Suppressor macrophage treated with lipopolysaccharide for 4 hours (primary cell): ENCODE measurements at places on chromosomes 4 and X.

DNA sequence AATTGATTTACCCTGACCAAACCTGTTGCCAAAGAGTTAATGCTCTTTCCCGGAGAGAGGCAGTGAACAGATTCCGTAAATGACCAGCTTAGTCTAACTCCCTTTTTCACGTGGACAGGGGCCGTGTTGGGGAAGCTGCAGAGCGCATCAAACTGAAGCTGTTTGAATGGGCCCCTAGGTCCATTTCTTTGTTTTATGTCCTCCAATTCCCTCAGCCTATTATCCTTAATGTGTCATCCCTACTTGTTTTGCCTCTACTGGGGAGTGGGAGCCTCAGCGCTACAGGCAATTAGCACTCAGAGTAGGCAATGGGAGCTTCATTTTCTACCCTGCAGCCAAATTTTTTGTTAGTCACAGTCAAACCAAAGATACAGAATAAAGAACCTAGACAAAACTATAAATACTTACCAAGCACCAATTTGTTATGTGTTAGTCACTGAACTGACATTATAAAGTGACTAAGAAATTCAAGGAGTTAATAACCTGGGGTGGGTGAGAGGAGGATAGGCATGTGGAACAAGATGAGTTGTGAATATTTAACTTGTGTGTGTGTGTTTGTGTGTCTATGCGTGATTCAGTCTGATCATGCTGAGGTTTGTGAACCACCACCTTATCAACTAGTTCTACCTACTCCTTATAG lies 417.4 kb downstream of the PACRGL start:
- DNase-seq, result no peak

- no peak for DNase-seq
These were observed 59.7 kb downstream of the HADH start for GRCh38 chr4:108049406-108049805.

DNA sequence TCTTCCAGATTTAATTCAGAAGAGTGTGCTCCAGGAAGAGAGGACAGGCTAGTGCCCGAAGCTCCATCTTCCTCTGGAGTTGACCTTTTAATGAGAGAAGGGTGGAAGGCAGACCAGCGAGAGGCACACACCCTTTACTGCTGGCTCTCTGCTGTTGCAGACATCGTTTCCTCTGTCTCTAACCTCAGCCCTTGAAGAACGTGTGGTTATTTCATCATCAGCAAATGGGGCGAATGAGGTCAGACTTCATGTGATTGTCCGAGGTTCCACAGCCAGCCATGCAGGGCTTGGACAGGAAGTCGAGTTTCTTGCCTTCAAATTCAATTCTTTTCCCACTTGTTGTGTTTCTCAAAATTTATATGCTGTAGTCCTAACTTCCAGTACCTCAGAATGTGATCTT lies 155.2 kb upstream of the MSX1 start:
- DNase-seq, result peak; percentile 67

DNA sequence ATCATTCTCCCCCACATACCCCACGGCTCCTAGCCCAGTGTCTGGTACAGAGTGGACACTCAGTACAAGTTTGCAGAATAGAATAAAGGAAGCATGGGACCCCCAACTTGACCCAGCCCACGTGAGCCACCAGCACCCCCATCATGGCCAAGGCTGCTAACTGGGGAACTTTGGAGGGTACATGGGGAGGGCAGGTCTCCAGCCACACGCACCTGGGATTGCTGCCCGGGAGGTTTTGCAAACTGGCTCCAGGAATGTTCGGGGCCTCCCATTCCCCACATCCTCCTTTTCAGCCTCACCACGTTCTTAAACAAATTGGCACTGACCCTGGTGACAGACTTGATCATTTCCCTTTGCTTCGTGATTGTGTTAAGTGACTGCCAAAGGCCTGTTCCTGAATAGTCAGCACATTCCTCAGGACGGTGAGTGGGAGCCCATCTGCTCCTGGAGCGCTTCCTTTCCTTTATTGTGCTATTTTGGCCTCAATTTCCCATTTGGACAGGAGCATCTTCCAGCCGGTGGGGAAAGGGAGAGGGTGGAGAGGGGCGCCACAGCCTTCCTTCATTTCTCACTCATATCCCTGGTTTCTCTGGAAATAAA lies 18.7 kb upstream of the XPNPEP2 start:
- no peak for DNase-seq

DNA sequence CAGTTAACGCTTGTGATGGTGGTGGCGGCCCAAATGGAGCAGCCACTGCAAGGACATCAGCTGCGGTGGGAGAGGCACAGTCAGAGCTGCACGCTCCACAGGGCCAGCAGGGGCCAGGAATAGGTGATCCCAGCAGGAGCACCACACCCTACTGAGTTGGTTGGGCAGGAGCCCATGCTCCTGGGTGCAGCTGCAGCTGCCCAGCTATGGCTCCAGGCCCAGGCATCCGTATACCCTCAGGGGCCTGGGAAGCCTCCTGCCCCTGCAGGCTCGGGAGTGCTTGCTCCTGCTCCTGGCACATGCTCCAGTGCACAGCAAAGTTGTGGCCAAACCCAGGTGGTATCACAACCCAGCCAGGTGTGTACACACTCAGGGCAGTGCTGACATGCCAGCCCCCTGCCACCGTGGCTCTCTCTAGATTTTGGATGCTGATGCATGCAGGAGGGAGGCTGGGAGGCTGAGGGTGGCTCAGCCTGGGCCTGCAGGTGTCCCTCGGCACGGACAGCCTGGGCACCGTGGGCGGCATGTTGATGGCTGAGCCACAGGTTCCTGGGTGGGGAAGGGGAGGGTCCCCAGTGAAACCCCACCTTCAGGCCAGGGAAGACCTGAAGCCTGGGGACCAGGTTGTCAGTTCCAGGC lies 150.2 kb downstream of the CXXC4 start:
- no peak for DNase-seq

GRCh38 chr4:111475001-111475400 lies 670.3 kb upstream of the FAM241A start:
- no peak for DNase-seq

DNA sequence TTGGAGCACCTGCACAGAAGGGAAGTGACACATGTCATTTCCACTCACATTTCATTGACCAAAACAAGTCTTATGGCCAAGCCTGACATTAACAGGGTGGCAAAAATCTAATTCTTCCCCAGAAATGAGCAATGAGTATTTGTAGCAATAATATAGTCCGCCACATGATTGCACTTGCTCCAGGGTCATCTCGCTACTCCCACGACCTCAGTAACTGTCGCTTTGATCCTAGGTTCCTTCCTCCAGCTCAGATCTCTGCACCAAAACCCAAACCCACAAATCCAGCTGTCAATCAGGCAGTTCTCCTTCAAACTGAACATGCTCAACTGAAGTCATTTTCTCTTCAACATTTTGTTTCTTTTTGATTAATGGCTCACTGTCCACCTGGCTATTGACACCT lies 25.2 kb upstream of the PTTG2 start:
- DNase-seq, result peak; percentile 42

GRCh38 chr4:23629421-23629820 lies 260.4 kb downstream of the PPARGC1A start:
- DNase-seq, result no peak

DNA sequence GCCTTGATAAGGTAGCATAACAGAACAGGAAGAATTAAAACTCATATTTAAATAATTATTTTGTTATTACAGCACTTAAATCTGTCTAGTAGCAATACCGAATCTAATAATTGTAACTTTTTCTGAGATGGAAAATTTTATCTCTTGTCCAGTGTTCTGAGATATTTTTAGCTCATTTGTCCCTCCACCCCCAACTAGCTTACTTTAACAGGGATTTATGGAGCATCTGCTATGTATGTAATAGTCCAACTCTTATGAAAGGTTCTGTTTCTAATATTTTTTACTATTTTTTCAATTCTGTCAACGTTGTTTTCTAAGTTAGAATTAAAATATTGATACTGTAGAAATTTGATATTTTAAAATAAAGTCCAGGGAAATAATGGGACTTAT lies 38.2 kb upstream of the NUDT6 start:
- DNase-seq, result no peak

GRCh38 chrX:94830717-94831116 lies 1156.7 kb downstream of the FAM133A start:
- DNase-seq, result no peak

- DNase-seq, result no peak
These were observed 294.1 kb upstream of the SFRP2 start for GRCh38 chr4:154082760-154083535.

- peak; percentile 83 for DNase-seq
These were observed at the start of gene TMEM131L for GRCh38 chr4:153466081-153466948. Gene TMEM131L, plus strand, starts transcription at chr4:153466360. Its CDS starts 38 bp downstream, at chr4:153466398.

DNA sequence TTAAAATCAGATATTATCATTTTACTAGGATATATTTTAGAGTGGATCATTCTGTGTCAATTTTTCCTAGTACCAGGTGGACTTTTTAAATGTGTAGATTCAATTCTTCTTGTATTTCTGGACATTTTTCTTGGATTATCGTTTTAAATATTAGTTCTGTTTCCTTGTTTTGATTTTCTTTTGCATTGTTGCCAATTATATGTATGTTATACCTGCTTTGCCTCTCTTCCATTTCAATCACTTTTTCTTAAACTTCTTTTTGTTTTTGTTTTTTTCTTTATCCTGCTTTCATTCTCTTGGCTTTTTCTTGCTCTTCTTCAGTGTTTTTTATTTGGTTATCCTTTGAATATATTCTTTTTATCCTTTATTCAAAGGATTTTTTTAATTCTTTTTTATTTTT lies 141.0 kb downstream of the STOX2 start:
- DNase-seq, result no peak

DNA sequence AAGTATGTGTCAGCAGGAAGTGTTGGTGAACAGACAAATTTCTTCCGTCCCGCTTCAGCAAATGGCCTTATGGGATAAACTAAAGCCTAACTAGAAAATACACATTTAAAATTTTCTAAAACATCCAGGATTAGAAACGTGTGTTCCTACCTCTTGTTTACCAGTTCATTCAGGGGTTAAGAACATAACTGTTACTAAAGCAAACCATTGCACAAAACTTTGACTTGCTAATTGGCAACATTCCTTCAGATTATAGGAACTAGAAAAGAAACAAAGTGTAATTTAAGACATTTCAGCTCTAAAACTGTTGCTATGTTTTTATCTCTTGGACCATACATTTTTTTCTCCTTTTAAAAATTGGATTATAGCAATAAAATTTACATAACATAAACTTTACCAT lies 39.5 kb upstream of the CXCL13 start:
- no peak for DNase-seq

DNA sequence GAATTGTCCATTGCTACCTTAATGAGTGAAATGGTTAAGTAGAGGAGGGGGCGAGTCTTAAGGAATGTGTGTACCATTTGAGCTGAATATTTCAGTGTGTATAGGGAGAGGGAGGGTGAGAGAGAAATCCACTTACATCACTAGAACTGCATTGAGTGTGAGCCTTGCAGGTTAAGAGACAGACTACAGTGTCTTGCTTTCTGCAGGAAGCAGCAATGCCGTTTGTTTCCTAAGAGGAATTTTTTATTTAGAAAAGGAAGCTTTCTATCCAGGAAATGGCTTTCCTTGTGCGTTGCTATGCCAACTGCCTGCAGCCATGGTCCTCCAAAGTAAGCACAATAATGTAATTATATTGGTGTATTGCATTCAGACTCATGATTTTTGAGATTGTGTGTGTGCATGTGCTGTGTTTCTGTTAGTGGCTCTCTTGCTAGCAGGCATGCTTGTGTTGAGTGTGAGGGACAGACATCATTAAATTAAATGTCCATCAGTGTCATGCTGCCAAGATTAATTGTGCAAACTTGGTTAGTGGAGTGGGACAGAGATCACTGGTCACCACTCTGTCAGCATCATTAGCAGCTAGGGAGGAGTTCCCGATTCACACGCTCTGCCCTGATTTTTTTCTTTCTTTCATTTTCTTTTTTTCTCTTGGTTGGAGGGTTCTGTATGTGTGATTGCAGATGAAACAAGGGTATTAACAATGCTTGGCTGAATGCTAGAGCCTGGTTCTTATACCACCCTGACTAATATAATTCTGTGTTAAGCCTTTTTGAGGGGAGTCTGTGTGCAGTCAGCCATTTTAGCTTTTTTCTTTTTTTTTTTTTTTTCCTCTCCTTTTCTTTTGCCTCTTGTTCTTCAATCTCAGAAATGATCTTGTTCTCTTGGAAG lies 164.3 kb downstream of the RAPGEF2 start:
- peak; percentile 50 for DNase-seq

DNA sequence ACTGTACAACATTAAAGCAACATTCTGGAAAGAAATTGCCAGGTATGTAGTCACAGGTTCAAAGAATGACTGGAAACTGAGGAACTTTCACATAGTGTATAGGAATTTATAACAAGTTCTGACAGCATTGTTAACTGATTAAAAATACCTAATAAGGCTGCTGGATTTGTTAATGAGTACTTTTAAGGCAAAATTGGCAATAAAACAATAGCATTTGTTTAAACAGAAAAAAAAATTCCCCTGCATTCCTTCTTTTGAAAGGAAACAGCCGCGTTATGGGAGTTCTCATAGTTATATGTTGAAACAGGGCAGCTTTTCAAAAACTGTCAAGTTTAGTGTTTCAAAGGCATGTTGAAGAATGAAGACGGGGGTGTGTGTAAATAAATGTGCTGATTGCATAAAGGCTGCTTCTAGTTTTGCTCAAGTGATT lies 282.5 kb upstream of the FAT1 start:
- DNase-seq, result no peak

- DNase-seq, result no peak
These were observed 2.0 kb upstream of the AP1S2 start for GRCh38 chrX:15856636-15857035.

DNA sequence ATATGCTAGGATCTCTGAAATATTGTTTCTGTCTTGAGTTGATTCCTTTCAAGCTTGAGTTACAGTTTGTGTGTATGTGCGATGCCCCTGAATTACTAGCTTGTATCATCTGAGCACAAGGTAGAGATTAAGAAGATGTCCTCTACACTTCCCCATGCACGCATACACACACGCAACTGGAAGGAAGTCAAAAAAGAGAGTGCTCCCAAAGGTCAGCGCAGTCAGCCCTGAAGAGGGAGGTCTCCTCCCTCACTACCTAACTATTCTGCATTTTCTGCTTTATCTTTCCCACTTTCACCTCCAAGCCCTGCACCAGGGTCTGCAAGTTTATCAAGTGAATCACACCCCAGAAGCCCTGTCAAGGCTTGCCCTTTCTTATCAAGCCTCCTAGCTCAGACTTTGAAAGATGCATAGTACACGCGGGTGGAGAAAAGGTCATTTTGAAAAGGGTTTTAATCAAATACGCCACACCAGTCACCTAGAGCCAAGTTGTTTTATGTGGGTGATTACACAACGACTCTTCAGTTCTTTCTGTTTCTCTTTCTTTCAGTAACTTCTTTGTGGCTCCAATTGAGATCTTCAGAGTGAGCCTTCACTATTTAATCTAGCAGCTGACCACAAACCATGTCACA lies 127.7 kb downstream of the ASB9 start:
- peak; percentile 25 for DNase-seq

- no peak for DNase-seq
These were observed 15.0 kb upstream of the TMEM144 start for GRCh38 chr4:158195297-158195696.
